CD4-positive, alpha-beta memory T cell (primary cell): ENCODE measurements at places on chromosomes 5 and 9.
A peak's percentile ranks its signal among the peaks of the same experiment; 100 is the strongest.

DNA sequence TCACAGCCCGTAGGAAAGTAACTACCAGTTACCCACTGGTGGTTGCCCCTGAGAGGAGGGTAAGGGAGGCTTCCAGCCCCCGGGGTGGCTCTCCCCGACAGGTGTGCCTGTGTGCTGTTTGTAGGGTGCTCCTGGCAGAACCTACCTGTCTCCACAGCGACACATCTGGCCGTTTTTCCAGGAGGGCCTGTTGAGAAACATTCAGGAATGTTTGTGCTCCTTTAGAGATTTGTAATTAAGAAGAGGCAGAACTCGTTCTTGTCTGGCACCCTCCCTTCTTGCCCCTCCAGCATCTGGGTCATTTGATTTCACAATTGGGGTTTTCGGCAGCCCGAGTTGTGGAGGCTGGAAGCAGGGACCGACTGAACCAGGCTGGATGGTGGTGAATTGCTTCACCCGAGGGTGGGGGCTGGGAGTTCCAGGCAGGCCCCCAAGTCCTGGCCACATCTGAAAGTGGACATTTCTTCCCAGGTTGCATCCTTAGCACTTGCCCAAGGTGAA is 74.2 kb downstream of the WWC1 start:
- no peak for DNase-seq

DNA sequence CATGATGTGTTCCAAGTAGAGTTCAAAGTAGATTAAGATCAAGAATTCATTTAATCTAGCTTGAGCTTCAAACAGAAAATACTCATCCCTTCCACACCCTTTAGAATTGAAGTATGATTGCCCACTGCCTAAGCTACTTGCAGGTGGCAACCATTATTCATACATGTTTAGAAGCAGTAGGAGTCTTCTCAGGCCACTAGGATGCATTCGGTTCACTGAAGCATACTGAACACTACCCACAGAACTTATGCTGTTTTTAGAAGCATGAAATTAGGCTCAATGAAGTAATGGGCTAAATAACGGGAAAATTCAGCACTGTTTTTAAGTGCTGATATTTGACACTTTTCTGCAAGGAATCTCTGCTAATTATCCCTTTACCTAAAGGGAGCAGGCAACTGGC is 263.4 kb downstream of the DEPDC1B start:
- no peak for DNase-seq

DNA sequence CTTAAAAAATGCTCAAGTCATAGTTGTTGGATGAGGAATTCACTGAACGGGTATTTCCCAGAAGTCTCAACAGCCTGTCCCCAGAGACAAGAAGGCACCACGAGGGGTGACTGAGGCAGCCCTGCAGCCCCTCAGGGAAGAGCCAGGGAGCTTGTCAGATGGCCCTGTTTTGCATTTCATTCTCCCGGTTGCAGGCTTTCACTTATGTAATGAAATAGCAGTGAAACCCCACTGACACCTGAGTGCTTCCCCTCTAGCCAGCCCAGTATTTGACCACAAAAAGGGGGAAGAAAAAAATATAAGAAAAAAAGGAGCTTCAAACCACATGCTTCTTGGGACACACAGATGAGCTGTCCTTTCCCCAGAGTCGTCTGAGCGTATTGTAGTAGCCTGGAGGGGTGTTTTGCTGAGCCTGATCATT is 75.3 kb upstream of the IL12B start:
- DNase-seq, result no peak

- no peak for DNase-seq
These were observed 227.0 kb downstream of the ZNF608 start for GRCh38 chr5:124519396-124519795.

GRCh38 chr5:34005211-34005610 is 2.6 kb downstream of the AMACR start:
- DNase-seq, result no peak

GRCh38 chr5:77607324-77607723 is 31.2 kb downstream of the OTP start:
- no peak for DNase-seq

GRCh38 chr5:125045646-125046045 is 299.2 kb upstream of the ZNF608 start:
- no peak for DNase-seq

DNA sequence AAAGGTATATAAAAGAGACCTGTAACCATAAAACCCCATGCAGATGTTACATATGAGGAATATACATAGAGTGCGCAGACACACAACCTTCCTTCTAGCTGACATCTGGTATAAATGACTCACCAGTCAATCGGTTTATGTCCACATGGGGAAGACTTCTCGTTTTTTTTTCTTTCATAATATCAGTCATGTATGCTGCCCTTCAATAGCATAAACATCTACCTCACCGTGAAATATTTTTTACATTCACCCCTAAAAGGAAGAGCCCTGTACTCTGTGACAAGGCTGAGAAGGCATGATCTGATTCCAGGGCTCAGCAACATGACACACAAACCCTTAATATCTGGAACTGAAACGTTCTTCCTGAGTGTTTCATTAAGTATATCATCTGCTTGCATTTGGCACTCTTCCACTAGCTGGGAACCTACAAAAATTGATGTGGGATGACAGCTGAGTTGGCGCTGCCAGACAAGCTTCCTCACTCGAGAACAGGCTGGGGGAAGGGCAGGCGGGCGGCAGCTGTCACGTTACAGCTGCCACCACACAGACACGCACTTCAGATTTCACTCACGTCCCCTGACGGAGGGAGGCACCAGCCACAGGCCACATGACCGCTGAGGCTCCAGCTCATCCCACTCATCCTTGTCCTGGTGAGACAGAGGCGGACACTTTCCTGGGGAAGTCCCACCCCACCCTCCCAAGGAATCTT is 74.2 kb downstream of the SHB start:
- no peak for DNase-seq

DNA sequence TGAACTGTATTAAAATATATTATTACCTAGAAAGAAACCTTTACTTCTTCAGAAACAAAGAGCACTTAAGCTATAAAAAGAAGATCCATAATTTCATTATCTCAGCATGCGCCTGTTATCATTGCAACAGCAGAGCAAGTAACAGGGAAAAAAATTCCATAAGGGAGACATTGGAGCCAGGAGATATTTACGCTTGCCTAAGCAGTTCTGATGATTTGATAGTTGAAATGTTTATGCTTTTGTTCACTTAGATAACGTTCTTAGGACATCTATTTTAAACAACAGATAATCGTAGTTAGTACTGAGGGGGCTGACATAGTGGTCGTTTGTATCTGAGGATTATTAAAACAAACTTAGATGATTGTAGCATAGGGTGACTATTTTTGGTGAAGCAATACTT is 252.5 kb downstream of the NNT start:
- no peak for DNase-seq

DNA sequence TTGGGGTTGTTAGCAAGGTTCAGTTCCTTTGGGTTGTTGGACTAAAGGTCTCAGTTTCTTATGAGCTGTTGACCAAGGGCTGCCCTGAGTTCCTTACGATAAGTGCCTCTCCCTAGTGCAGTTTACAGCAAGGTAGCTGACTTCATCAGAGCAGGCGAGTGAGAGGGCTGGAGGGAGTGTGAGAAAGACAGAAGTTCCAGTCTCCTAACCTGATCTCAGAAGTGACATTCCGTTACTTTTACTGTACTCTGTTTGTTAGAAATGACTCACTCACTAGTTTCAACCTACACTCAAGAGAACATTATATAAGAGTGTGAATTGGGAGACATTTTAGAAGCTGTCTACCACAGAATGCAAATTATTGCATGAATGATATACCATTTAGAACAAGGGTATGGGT is 21.2 kb upstream of the IL31RA start:
- DNase-seq, result no peak

- DNase-seq, result no peak
These were observed 487.9 kb upstream of the DMAC1 start for GRCh38 chr9:8287501-8287900.

DNA sequence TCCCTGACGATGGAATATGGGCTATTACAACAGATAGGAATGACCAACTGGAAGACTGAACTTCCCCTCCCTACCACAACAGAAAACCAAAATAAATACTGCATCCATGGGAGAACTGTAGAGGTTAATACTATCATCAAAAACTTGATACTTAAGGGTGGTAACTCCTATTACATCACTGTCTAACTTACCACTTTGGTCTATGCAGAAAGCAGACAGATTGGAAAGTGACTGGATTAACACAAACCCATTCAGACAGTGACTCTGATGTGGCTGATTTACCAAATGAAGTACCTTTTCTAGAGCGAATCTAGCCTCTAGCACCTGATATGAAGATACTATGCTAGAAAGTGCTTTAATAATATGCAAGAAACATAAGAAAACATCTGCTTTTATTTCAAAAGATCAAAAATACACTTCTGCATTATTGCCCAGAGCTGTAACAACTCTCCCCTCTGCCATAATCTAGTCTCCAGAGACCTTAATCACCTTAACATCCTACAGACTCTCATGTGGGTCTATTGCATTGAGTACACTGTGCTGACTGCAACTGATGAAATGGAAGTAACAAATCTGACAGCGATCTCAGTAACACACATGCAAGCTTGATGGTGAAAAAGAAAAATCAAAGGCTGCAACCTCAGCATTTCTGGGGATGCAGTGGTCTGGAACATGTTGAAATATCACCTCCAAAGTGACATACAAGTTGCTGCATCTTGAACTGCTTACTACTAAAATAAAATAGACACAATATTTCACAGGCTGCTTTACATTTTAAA is 62.7 kb downstream of the EPB41L4A start:
- DNase-seq, result no peak

DNA sequence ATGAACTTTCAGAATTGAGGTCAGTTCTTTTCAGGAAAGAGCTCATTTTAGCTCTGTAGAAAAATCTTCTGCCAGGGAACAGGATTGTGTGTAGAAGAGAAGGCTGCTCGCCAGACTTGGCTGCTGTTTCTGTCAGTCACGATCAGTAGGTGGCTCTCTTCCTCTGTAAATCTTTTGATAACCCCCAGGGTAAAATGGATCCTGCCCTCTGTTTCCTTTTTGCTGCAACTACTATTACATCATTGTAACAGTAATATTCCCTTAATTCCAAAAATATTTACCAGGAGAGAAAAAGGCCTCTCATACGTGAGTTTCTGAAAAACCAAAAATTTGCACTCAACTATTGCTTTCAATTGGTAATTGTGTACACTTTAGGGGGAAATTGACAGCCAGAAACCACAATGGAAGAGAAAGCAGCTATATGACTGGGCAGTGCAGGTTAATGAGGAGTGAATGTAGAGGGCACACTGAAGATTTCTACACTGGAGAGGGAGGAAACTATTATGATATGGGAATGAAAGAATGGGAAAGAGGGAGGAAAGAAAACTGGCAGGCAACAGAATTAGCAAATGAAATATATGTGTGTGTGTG is 12.3 kb downstream of the IFNA21 start:
- DNase-seq, result peak; percentile 25

- DNase-seq, result no peak
These were observed 302.3 kb upstream of the GRAMD2B start for GRCh38 chr5:126120939-126121338.

GRCh38 chr5:55037046-55037771 is 13.2 kb downstream of the GZMK start:
- peak; percentile 36 for DNase-seq

- DNase-seq, result no peak
These were observed 46.5 kb downstream of the SLC6A7 start for GRCh38 chr5:150236313-150236712.

GRCh38 chr5:93018461-93018860 is 562.6 kb downstream of the NR2F1-AS1 start:
- DNase-seq, result no peak

- no peak for DNase-seq
These were observed 21.1 kb downstream of the GFPT2 start for GRCh38 chr5:180332051-180332517.

DNA sequence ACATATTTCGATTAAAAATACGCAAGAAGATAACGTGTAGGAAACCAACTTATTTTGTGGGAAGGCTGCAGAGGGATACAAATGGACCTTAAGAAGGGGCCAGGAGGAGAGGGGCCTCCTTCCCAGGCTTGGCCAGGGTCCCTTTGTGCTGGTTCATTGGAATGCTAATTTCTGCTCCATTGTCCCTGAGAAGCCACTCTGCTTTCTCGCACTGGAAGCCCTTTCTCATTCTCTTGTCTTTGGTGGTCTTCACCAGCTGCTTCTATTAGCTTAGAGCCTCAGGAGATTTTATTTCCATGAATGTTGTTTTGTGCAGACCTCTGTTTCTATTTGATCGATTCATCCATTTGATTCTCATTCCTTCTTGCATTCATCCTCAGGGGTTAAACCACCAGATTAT is 325.4 kb downstream of the TMEM38B start:
- DNase-seq, result no peak

GRCh38 chr9:79962836-79963235 is 391.1 kb downstream of the TLE4 start:
- DNase-seq, result no peak
